ENCODE measurements at places on chromosomes 2 and 18.

DNA sequence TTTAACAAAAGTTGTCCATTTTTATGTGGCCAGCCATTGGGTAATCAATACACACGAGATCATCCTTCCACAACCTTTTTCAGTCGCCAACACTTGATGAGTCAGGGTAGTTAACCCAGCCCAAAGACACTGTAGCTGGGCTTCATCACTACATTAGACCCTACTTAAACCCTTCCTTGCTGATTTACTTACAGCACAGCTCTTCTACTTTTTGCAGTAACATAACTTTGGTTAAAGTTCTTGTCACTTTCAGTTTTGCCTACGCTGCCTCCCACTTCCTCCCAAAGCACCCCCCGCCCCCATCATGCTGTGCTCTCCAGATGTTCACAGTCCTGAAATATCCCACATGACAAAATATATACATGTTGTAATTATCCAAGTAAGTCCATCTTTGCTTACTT lies 103.6 kb downstream of the CDK15 start:
- DNase-seq: no peak

- DNase-seq: no peak
These were observed 1611.1 kb upstream of the ZEB2 start for GRCh38 chr2:146131048-146131447.

DNA sequence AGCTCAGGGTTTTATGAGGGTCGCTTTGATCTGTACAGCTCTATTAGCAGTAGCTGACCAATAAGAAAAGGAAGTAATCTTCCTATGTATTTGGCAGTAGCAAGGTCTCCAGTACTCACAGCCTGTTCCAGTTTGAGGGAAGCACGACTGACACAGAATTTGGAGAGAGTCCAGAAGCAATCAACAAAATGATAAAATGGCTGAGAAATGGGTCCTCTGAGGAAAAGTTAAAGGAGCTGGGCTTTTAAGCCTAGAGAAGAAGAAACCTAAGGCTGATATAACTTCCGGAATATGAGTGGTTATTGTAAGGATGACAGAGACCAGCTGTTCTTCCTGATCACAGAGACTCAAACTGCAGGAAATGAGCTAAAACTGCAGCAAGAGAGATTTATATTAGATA lies 382.8 kb downstream of the GPD2 start:
- no peak for DNase-seq

GRCh38 chr18:73944715-73945114 lies 202.9 kb downstream of the FBXO15 start:
- DNase-seq: no peak

DNA sequence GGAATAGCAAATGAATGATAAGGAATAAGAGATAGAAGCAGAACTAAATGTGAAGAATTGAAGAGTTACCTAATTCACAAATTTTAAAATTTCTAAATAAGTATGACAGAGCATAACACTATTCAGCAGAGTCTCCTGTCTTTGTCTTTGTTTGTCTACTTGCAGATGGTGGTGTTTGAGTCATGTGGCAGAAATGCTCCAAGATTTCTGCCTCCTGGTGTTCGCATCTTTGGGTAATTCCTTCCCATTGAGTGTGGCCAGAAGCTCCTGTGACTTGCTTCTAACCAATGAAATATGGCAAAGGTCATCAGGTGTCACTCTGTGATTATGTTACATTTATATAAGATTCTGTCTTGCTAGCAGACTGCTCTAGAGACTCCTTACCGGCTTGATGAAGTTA lies 45.6 kb upstream of the GALNT3 start:
- DNase-seq: no peak

GRCh38 chr18:68822926-68823325 lies 25.0 kb downstream of the CCDC102B start:
- no peak for DNase-seq
